Cardiac septum (tissue), 1 donor: ENCODE measurements at places on chromosomes 3 and 15. TPM values are rescaled to one million over a fixed set of nuclear protein-coding genes. Genes with fewer than 3 reads are reported as not detected.

C2CD4A gene
- 0.05 TPM for total RNA-seq

DNA sequence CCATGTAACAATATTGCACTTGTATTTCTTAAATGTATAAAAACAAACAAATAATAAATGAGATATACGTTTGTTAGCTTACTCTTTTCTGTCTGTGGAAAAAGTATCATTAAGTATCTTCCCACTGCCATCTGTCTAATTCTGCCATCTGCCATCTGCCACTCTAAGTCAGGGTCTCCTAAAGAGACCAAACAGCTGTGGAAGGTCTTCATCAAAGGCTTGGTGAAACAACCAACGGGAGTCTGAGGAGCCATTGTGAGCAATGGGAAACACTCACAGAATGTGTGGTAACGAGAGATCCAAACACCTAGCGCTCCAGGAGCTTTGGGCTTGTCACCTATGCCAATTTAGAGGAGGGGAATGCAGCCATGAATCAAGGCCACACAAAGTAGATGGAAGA lies 28.7 kb upstream of the PFN2 start:
- DNase-seq: no peak

SAMD7 gene
- not detected for total RNA-seq

DNA sequence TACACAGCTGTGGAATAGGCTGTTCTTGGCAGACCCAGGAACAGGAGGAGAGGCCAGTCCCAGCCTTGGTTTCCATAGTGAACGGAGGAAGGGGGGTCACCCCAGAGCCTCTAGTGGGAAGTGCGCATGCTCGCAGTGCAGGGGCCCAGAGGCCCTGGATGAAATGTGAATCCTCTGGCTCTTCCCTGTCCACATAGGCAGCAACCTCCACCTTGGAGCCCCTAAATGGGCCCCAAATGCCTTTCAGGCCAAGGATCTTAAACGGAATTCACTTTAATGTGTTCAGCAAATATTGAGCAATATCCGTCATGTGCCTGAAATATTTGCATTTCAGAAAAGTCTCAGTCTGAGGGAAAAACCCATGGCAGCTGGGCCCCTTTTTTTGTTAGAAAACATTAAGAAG lies 3.3 kb upstream of the NDN start:
- DNase-seq: peak; percentile 74

- no peak for DNase-seq
These were observed 653.1 kb downstream of the RBMS3 start for GRCh38 chr3:29933802-29934490.

- DNase-seq: no peak
These were observed 760.1 kb upstream of the NECTIN3 start for GRCh38 chr3:110311541-110311940.

PRSS50 gene
- total RNA-seq: 0.78 TPM

- no peak for DNase-seq
These were observed 79.8 kb upstream of the FNDC3B start for GRCh38 chr3:171959532-171960089.

GPR15 gene
- total RNA-seq: not detected

DNA sequence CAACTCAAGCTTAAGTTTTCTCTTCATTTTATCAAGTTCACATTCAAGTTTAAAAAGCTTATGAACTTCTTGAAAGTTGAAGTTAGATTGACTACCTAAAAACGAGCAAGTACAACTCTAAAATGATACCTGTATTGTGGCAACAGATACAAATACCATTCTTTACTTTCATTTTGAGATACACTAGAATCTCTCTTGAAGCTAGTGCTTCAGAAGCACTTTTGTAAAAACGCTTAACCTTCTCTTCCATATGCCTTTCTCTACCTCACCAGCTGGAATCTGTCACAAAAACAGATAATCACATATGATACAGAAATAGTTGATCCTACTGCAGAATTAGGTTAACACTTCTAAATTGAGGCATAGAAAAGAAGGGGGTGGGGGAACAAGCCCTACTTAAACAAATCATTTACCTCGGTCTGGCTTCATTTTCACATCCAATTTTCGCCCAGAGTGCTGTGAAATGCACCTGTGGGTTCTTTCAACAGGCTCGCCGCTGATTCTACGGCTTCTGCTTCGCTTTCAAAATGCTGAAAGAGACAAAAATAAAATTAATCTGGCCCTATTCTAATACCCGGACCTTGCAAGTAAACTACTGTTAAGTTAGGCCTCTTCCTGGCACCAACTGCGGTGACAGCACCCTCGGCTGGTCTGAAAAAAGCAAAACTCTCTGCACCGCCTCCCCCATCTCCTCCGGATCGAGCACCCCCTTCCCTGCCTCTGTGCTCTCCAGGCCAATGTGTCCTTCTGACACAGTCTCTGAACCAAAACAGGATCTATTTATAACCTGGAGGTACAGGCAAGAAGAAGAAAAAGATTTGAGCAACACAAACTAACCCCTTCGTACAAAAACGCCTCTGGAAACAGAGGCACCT lies 1.4 kb downstream of the ATOSA start:
- DNase-seq: peak; percentile 87

DNA sequence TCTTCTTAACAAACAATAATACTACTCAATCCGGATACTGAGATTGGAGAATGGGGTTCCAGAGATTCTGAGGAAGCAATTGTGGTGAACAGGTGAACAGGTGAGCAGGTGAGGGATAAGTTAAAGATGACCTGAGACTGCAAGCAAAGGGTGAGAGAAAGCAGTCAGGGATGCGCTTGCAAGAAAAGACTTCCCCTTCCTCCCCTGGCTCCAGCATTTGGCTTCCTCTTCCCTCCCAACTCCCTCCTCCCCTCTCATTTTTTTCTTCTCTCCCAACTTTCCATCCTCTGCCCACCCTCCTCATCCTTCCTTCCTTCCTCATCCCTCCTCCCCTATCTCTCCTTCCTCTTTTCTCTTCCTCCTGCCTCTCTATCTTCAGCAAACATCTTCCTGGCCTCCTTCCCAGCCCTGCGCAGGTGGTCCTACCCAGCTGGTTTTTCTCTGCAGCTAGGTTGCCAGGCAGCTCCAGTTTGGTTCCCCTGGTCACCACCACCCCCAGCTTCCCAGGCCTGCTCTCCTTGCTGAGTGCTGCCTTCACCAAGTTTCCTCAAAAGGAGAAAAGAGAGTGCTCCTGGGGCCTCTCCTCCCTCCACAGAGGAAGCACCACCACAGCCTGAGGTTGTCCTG lies 10.4 kb upstream of the VIPR1 start:
- DNase-seq: peak; percentile 70

SLC25A26 gene
- 18.6 TPM for total RNA-seq

VPS8 gene
- total RNA-seq: 101 TPM

DNA sequence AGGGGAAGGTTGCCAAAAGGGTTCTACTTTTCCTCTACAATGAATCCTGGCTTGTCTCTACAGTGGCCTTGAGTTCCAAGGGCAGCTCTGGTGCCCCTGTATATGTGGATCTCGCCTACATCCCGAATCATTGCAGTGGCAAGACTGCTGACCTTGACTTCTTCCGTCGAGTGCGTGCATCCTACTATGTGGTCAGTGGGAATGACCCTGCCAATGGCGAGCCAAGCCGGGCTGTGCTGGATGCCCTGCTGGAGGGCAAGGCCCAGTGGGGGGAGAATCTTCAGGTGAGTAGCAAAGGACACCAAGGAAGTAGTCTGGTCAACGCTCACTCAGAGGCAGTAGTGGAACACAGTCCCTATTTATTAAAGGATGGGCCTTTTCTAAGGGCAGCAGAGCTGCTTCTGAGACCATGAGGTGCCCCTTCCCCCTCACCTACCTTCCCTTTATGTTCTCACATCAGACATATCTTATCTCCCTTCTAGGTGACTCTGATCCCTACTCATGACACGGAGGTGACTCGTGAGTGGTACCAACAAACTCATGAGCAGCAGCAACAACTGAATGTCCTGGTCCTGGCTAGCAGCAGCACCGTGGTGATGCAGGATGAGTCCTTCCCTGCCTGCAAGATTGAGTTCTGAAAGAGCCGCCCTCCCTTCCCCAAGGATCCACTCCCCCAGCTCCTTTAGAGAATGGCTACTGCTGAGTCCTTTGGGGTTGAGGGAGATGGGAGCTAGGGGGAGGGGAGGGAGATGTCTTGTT lies 12.4 kb downstream of the MAP1A start:
- DNase-seq: no peak

DNA sequence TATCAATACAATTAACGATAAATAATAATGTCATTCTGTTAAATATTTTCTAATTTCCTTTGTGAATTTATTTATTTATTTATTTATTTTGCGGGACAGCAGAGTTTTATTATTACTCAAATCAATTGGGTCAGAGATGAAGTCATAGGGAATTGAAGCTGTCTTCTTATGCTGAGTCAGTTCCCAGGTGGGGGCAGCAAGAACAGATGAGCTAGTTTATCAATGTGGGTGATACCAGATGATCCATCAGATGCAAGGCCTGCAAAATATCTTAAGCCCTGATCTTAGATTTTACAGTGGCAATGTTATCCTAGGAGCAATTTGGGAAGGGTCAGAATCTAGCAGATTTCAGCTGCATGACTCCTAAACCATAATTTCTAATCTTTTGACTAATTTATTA lies 1050.3 kb downstream of the OTOL1 start:
- DNase-seq: no peak

DNA sequence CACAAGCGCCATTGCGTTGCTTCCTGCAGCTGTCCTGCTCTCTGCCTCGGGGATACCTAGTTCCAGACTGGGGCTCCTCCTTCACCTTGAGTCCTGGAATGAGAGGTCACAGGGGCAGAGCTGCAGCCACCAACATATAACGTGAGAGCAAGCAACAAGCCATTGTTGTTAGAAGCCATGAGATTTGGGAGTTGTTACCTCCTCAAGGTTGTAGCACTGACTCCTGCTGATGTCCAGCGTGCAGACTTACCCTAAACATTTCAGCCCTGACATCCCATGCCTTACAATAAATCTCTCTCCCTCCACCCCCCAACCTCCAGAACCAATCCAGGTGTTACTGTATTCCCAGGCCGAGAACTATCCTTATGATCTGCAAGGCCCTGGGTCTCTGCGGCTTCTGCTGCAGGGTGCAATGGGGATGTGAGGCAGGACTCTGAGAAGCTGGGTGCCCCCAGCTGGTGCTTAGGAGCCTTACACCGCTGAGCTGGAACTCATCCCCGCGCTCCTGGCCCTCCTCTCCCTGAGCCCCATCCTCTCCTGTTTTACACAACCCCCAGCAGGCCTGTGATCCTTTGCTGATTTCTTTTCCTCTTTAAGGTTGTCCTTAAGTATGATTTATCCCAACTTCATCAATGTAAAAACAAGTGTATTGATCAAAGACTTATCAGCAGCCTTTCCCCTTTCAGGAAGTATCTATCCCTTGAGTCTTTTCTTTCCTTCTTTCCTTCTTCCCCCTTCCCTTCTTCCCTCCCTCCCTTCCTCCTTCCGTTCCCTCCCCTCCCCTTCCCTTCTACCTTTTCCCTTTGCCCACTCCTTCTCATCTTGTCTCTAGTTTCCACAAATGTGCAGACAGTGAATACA lies 84.2 kb upstream of the ABHD2 start:
- no peak for DNase-seq

GRCh38 chr15:82709421-82710207 lies at the start of gene AP3B2:
TSS of gene AP3B2 (minus strand) at chr15:82709875. CDS start at chr15:82709706, 169 bp downstream.
- DNase-seq: peak; percentile 78

TMC3 gene
- total RNA-seq: not detected

DNA sequence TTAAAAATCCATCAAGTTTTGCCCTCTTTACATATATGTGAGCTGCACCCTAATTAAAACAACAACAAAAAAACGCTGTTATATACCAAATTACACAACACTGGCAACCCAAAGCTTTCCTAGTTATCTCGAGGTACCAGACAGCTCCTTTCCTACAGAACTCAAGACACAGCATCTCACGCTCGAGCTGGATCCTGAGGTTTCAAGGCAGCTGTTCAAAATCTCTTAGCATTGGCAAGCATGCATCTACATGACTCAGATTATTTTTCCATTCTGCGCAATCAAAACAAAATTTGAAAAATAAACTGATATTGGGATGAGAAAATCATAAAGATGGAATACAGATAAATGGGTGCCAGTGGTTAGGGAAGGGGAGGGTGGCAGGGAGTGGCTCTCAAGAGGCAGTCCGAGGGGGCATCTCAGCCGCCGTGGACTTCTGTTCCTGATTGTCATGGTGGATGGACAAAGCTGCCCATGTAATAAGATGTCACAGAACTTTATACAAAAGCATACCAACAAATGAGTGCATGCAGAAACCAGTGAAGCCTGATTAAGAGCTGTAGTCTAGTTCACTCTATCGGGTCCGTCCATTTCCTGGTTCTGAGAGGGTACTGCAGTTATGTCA lies 91.5 kb downstream of the ADAMTS17 start:
- peak; percentile 64 for DNase-seq

GRCh38 chr15:63372018-63372705 lies 9.5 kb downstream of the CA12 start:
- no peak for DNase-seq

DNA sequence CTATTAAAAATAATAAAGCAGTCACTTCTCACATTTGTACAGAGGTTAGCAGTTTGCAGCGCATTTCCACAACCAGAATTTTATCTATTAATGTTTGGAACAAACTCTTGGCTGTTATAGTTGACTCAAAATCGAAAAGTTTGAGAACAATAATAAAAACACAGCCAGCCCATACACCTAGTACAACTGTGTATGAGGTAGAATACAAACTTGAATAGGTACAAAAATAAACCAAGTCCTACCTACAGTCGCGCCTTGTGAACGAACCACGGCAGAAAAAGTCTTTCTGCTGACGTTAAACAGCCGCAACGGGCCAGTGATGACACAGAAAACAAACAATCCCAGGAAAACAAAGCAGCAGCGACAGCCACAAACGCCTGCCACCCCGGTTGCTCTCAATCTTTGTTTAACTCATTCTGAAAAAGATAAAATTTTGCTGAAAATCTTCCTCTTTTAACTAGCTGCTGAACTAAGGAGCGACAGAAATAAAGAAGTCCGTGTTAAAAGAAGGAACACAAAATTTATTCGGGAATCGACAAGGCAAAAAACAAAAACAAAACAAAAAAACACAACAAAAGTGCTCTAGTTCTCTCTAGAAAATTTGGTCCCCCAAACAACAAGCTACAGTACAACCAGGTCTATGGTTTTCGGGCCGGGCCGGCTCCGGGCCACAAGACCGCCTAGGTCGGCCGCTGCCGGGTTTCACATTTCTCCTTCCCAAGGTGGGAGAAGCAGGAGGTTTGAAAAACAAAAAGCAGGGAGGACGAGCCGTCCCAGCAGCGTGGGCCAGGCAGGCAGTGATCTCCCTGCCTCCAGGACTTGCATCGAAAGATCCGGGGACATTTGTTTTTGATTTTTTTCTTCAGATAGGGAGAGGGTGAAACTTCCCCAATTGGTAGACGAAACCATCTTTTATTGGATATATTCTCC lies 2.9 kb downstream of the FOXL2 start:
- DNase-seq: peak; percentile 26

- DNase-seq: no peak
These were observed 143.2 kb upstream of the HACD2 start for GRCh38 chr3:123728014-123728413.

GRCh38 chr15:33737687-33738601 lies 230.4 kb upstream of the CHRM5 start:
- no peak for DNase-seq

- DNase-seq: no peak
These were observed 409.4 kb upstream of the PPP2R3A start for GRCh38 chr3:135556174-135556573.

GRCh38 chr3:194014756-194015155 lies 121.2 kb upstream of the HES1 start:
- no peak for DNase-seq

- no peak for DNase-seq
These were observed 128.1 kb upstream of the WNT5A start for GRCh38 chr3:55615039-55615693.

BFSP2 gene
- not detected for total RNA-seq

GRAMD2A gene
- not detected for total RNA-seq

- no peak for DNase-seq
These were observed 30.4 kb upstream of the OR4F6 start for GRCh38 chr15:101772921-101773320.
